ENCODE measurements at places on chromosomes 13 and 19.

DNA sequence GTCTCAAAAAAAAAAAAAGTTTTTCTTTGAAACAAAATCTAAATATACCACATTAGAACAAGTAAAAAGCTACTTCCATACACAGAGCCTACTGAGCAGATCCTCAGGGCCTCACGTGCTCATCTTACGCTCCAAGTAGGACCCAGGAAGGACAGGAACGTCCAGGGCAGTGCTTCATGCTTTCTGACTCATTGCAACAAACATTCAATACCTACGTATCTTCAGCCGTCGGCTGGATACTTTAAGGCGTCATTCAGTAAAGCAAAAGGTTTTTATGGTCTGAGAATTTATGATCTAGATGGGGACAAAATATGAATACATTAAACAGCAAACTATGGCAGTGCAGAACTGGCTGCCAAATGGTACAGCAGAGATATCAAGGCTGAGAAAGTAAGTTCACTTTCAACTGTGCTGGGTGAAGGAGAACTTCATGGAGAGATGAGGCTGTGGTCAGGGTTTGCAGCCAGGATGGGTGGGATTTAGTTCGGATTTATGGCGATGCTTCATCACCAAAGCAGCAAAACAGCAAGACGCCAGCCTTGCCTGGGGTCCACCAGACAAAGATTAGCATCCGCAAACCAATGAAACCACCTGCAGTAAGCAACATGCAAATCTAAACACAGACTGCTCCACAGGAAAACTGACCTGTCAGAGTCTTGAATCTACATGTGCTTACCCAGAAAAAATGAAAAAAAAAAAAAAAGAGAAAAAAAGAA, 20.5 kb downstream of the CARS2 start:
- H3K4me3 ChIP-seq, result no peak overlapping the region
- no peaks in the 10 kb centered on the region for H3K4me1 ChIP-seq
- no peak overlapping the region for H3K27ac ChIP-seq
- DNase-seq, result no peak
- no peaks in the 10 kb centered on the region for H3K27me3 ChIP-seq

DNA sequence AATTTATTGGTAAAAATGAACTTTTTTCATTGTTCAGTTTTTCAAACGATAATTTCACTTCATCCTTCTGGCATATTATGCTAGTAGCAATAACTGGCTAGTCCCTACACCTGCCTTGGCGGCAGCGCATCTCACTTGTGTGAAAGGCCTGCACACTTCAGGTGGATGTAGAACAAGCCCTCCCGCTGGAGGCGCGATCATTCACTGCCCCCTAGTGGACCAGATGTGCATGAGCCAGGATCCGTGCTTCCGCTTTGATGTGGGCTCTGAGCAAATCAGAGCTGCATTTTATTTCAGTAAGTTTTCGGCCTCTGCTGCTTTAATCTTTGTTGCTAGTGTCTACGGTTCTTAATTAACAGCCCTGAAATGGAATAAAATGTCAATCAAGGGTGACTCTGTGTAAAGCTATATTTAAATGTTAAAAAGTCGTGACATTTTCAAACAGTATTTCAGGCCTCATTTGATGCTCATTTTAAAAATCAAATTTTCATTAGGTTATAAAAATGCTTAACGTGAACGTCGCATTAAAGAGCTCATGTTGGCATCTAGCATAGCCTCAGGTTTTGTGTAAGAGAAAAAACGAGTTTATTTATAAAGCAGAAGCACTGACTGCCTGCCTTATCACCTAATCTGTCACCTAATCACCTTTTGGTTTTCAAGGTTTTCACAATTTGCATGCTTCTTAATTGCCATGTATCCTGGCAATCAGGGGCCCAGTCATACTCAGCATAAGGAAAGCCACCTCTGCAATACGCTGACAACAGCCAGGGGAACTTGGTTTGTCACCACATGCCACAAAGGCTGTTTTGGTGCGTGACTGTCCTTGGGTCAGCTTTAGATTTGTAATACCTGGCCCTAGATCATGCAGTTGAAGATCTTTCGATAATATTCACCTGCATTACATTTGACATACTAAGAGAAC, 112.2 kb downstream of the TEX26 start:
- H3K36me3 ChIP-seq, result no peaks in the 10 kb centered on the region
- H3K27ac ChIP-seq, result peak overlapping the region; percentile 87
- no peaks in the 10 kb centered on the region for H3K27me3 ChIP-seq
- peak; percentile 87 for DNase-seq
- H3K4me3 ChIP-seq, result no peak overlapping the region

DNA sequence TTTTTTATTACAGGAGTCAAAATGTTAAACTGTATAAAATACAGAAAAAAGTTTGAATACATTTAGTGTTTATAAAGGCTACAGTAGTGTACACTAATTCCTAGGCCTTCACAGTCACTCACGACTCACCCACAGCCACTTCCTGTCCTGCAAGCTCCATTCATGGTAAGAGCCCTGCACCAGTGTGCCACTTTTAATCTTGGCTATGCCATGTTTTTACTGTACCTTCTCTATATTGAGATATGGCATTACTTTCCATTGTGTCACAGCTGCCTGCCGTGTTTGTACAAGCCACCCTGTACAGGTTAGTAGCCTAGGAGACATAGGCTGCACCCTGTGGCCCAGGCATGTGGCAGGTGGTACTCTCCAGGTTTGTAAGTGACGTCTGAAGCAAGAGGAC, 32.1 kb downstream of the C1QTNF9 start:
- H3K4me1 ChIP-seq, result no peaks in the 10 kb centered on the region
- no peak overlapping the region for H3K4me3 ChIP-seq
- peak; percentile 34 for DNase-seq
- H3K36me3 ChIP-seq, result no peaks in the 10 kb centered on the region

DNA sequence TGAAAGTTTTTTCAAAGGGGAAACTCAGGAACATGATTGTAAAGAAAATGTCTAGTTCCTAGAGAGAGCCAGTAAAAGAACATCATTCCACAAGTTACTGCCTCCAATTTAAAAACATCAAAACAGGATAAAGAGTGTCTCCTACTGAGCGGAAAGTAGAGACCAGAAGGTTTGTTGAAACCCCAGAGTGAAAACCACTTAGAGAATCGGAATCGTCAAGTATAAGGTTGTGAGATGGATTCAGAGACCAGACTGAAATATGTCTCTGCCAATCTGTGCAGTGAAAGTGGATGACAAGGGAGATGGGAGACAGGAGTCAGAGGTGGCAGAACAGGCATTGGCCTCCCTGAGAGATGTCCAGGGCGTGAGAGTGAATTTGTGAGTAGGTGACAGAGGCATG, 133.4 kb downstream of the GPC6 start:
- H3K4me1 ChIP-seq, result no peaks in the 10 kb centered on the region
- no peaks in the 10 kb centered on the region for H3K36me3 ChIP-seq
- H3K4me3 ChIP-seq, result no peak overlapping the region
- H3K27ac ChIP-seq, result no peak overlapping the region
- H3K27me3 ChIP-seq, result no peaks in the 10 kb centered on the region

- peaks cover 27% of the 10 kb centered on the region for H3K4me1 ChIP-seq
- no peaks in the 10 kb centered on the region for H3K27me3 ChIP-seq
- peak within 1 kb of the TSS; percentile 79 for H3K27ac ChIP-seq
- H3K36me3 ChIP-seq, result no peaks in the 10 kb centered on the region
- peak; percentile 84 for DNase-seq
These were observed at the start of gene COL5A3 for GRCh38 chr19:10010247-10010691. TSS of gene COL5A3 (minus strand) at chr19:10010504. CDS start at chr19:10010385, 119 bp downstream.

DNA sequence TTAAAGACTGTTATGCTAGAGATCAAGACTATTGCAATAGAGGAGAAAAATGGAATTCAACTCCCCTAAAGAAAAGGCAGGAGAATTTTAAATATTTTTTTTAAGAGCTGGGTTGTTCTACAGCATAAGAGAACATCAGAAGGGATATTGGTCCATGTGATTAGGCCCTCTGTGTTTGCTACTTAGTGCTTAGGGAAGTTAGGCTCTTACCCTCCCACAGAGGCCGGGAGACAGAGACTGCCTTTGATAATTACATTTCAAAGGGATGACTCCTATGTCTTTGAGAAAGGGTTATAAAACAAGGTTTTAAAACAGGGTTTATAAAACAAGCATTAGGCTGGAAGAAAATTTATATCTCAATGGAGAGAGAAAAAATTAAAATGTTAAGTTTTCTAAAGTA, 1248.1 kb upstream of the PCDH20 start:
- H3K27ac ChIP-seq, result no peak overlapping the region
- no peak for DNase-seq
- H3K4me3 ChIP-seq, result no peak overlapping the region
- H3K27me3 ChIP-seq, result no peaks in the 10 kb centered on the region
- no peaks in the 10 kb centered on the region for H3K4me1 ChIP-seq

DNA sequence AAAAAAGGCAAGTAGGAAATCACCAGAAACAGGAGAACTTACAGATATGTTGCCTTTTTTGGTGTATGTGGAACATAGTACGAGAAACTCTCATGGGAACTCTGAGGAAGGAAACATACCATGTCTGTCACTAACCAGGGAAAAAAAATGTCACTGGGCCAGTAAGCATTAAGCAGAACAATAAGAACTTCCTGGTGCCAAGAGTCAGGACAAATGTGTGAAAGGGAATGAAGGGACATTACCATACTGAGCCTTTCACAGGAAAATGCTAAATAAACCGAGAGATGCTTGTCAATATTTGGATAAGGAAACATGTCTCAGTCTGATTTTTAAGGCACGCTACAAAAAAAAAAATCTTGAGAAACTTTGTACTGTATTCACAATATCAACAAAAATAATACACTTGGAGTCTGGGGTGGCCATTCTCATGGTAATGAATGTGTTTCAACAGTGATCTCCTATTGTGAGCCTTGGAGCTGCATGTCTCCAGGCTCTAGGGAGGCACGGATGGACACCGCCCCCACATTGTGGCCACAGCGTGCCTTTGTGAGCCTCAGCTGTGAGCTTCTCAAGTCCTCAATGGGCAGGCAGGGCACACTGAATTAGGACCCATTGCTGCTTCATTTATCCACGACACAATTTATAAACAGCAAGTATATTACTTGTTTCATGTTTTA, 113.0 kb upstream of the ARGLU1 start:
- H3K27ac ChIP-seq, result no peak overlapping the region
- no peak overlapping the region for H3K4me3 ChIP-seq
- H3K4me1 ChIP-seq, result no peaks in the 10 kb centered on the region
- no peak for DNase-seq

- H3K4me3 ChIP-seq, result peak overlapping the region; percentile 78
- no peaks in the 10 kb centered on the region for H3K27me3 ChIP-seq
- H3K27ac ChIP-seq, result no peak overlapping the region
- H3K4me1 ChIP-seq, result peaks cover 11% of the 10 kb centered on the region
- H3K36me3 ChIP-seq, result no peaks in the 10 kb centered on the region
These were observed 2.1 kb downstream of the PNMA8C start for GRCh38 chr19:46426506-46427162.

DNA sequence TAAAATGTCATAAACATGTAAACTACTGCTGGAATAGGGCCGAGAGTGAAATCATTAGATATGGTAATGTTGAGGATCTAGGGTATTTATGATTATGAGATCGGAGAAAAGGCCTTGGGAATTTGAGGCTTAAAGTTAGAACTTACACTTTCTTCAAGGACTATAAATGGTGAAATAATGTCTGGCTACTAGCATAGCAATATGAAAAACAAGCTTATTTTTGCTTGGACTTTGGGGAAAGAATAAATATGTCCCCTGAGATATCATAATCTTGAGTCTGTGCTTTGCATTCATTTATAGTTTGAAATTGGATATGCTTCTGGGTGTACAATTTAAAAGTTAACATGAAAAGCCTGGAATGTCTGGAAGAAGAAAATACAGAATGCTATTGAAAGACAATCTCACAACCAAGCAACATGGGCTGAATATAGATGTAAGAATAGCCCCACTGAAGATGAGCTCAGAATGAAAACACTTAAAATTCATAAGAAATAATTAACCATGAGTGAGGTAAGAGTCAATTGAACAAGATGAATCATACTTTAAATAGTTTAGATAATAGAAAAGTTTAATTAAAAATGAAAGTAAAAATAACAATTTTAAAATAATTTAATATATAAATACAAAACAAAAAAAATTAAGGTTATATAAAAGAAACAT, 1555.4 kb upstream of the MIR17HG start:
- H3K4me3 ChIP-seq, result no peak overlapping the region
- no peaks in the 10 kb centered on the region for H3K4me1 ChIP-seq
- no peak overlapping the region for H3K27ac ChIP-seq
- no peaks in the 10 kb centered on the region for H3K36me3 ChIP-seq
- H3K27me3 ChIP-seq, result no peaks in the 10 kb centered on the region

All from GM23248 (cell line).